A549 treated with AZD2906 at 1 μM for 4 hours (cell line): ENCODE measurements at places on chromosomes 16 and 17. TPM values are rescaled to one million over a fixed set of nuclear protein-coding genes. Genes with fewer than 3 reads are reported as not detected.

Gene KRTAP2-2
- total RNA-seq: not detected in 5 replicates

Gene NAGPA
- 14.3 to 18.5 TPM (median 17.9 TPM) in 5 replicates for total RNA-seq

Gene RAB37
- total RNA-seq: 0.87 to 1.4 TPM (median 1.2 TPM) in 5 replicates

Gene TBC1D3G
- not detected in 5 replicates for total RNA-seq

Gene CD300LG
- not detected in 5 replicates for total RNA-seq

Gene NTN3
- 0.05 to 0.07 TPM (median 0.06 TPM) in 3 of 5 replicates, not detected in the others for total RNA-seq

Gene OTOA
- 0.06 to 0.10 TPM (median 0.06 TPM) in 4 of 5 replicates, not detected in the other for total RNA-seq

Gene RAB11FIP4
- total RNA-seq: 1.2 to 2.2 TPM (median 1.7 TPM) in 5 replicates

Gene KRTAP4-9
- not detected in 5 replicates for total RNA-seq

Gene SOX15
- total RNA-seq: 0.16 to 0.52 TPM (median 0.31 TPM) in 5 replicates

Gene KIF19
- total RNA-seq: 0.02 to 0.05 TPM (median 0.02 TPM) in 3 of 5 replicates, not detected in the others

Gene MYLK3
- total RNA-seq: 0.03 to 0.07 TPM (median 0.05 TPM) in 5 replicates

Gene GPRC5C
- 45.9 to 65.0 TPM (median 59.4 TPM) in 5 replicates for total RNA-seq

Gene VWA3A
- 0.02 to 0.09 TPM (median 0.03 TPM) in 4 of 5 replicates, not detected in the other for total RNA-seq

Gene ZNF207
- 213 to 238 TPM (median 223 TPM) in 5 replicates for total RNA-seq
